ENCODE measurements at places on chromosomes 16 and 17.

- DNase-seq = no peak
Observed at GRCh38 chr16:77556201-77556873, 121.5 kb upstream of the ADAMTS18 start.

DNA sequence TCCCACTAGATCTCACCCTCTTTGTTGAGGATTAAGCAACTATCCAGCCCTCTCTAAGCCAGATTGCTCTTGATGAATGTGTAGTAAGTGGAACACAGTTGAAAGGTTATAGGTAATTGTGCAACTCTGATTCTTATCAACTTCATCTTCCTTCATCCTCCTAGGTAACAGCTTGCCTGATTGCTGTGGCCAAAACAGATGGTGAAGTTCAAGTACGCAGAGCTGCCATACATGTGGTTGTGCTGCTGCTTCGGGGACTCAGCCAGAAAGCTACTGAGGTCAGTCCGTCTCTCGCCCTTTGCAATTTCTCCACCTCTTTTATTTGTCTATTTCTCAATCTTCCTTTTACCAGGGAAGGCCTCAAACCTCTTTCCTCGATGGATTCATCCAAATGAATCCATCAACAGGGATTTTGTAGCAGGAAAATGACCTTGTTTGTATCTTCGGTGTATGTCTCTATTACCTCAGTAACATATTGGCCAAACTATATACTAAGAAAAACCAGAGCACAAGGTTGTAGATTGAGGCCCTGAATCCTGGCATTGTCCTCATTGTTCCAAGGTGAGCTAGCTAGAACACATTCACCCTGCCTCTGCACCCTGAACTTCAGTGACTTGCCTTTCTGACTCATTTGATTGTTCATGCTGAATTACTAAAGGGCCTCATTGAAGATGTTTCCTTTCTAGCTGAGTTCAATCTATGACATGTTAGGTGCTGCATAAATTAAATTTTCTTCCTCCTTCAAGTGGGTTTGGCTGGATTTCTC lies 65.1 kb upstream of the HAS3 start:
- DNase-seq = peak; percentile 3

- no peak for DNase-seq
Observed at GRCh38 chr16:77376358-77376757, 58.5 kb downstream of the ADAMTS18 start.

DNA sequence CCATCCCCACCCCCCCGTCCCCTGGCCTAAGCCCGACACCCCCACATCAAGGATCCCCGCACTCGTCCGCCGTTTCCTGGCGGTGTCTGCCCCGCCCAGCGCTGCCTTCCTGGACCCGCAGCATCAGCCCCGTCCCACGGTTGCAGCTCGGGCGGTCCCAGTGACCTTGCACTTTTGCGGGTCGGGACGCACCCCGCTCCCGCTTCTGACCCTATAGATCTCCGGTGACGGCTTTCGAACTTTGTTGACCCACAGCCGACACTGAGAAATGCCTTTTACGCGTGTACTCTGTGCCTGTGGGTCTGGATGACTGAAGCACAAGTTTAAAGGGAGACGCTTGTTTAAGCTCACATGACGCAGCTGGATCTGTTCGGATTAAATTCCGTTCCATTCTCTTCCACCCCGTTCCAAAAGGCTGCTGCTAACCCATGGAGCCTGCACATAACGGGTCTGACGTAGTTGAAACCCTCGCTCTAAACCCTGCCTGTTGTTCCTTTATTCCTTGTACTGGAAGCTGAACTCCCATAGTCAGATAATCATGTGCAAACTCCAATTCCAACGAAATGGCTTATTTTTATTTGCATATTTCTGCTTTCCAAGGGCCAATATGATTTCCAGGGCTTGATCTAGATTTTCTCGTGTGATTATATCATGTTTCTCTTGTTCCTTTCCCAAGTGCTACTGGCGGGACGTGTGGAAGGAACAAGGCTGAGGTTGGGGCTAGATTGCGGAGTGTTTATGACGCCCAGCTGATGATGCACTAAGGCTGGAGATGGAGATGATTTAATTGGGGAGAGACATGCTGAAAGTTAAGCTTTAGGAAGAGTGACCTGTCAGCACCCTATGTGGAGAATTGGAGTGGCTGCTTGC lies 834 bp downstream of the FLYWCH1 start:
- peak; percentile 77 for DNase-seq

- no peak for DNase-seq
Observed at GRCh38 chr16:31295206-31295605, 35.4 kb downstream of the ITGAM start.

- no peak for DNase-seq
Observed at GRCh38 chr16:69095193-69095592, 10.3 kb upstream of the HAS3 start.

- DNase-seq = no peak
Observed at GRCh38 chr17:58032691-58033415, 25.8 kb upstream of the SRSF1 start.

GRCh38 chr17:65633988-65634387 lies 72.5 kb upstream of the AXIN2 start:
- DNase-seq = no peak

GRCh38 chr17:38889745-38890409 lies 20.0 kb downstream of the LASP1 start:
- DNase-seq = no peak

- DNase-seq = no peak
Observed at GRCh38 chr17:59753522-59754467, 46.3 kb downstream of the VMP1 start.

DNA sequence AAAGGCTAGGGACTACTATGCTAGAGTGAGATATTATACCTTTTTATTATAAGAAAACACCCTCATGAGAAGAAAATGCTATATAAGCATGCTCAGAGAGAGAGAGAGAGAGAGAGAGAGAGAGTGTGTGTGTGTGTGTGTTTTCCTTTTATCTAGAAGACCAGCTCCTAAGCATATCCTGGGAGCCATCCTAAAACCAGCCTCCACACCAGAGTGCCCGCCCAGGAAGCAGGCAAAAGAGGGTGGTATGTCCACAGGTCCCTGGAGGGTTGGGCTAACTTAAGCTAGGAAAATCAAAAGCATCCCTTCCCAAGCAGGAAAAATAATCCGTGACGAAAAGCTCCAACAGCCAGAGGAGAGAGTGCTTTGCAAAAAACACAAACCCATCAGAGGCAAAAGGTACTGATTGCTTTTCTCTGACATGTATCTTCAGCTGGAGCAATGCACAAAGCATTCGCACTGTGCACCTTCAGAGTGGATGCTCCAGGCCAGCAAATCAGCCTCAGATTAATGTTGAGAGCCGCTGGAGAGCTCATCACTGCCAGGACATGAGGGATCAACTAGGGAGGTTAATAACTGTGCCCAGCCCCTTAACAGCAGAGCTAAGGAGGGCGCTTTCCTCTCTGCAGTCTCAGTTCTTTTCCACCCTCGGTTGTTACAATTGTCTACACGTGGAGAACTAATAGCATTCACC lies 125.1 kb downstream of the SLC39A11 start:
- no peak for DNase-seq

GRCh38 chr17:66959641-66960375 lies 4.7 kb upstream of the CACNG4 start:
- no peak for DNase-seq

GRCh38 chr16:74309789-74310781 lies 13.5 kb downstream of the PSMD7 start:
- DNase-seq = no peak

- DNase-seq = no peak
Observed at GRCh38 chr16:26169473-26169872, 477.7 kb downstream of the HS3ST4 start.

GRCh38 chr17:82531431-82531881 lies 11.9 kb downstream of the FOXK2 start:
- DNase-seq = no peak

DNA sequence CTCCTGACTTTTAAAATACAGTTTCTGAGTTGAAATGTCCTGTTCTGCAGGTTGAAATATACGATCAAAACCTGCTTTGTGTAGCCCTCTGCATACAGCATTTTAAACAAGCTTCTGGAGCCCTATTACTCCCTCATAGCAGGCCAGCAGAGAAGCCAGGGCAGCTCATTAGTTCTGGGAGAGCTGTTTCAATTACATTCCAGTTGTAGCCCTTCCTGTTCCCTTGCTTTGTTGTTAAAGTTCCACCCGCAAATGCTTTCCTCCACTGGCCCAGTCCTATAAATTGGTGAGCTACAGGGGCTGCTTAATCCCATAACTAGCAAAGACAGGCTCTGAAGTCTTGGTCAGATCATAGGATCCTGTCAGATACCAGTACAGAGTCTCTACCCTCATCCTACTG lies 162.5 kb downstream of the SLC39A11 start:
- no peak for DNase-seq

DNA sequence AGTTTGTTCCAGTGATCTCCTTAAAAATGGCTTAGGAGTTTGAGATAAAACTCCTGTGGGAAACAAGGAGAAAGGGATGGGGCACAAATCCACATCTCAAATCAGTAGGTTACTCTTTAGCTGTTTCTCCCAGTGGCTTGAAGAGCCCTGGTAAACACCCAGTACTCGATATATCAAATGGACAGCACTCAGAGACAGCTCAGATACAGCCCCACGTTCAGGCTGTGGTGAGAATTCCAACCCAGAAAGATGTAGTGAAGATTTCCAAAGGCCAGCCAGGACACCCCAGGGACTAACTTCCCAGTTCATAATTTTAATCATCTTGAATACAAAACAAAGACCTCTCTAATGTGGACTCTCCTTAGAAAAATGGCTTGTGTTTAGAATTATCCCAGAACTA lies 6.4 kb upstream of the VEZF1 start:
- no peak for DNase-seq

GRCh38 chr17:74467221-74467951 lies 952 bp downstream of the CD300A start:
- DNase-seq = no peak

DNA sequence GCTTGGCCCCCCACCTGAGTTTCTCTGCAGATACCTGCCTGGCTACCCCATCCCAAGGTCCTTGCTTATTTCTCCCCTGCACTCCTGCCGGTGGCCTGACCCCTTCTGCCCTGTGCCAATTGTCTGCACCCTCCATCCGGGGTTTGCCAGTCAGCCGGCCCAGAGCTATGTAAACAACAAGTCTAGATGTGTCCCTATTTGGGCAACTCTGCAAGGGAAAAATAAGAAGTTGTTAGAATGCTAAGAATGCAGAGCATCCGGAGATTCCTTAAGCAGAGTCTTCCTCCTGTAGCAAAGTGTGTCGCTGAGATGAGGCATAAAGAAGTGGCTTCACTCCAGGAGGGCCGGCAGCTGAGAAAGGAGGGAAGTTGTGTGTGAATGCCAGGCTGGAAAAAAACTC lies 46.6 kb downstream of the RGS9 start:
- no peak for DNase-seq

GRCh38 chr16:68299571-68300453 lies 10.9 kb downstream of the SLC7A6OS start:
- DNase-seq = no peak

DNA sequence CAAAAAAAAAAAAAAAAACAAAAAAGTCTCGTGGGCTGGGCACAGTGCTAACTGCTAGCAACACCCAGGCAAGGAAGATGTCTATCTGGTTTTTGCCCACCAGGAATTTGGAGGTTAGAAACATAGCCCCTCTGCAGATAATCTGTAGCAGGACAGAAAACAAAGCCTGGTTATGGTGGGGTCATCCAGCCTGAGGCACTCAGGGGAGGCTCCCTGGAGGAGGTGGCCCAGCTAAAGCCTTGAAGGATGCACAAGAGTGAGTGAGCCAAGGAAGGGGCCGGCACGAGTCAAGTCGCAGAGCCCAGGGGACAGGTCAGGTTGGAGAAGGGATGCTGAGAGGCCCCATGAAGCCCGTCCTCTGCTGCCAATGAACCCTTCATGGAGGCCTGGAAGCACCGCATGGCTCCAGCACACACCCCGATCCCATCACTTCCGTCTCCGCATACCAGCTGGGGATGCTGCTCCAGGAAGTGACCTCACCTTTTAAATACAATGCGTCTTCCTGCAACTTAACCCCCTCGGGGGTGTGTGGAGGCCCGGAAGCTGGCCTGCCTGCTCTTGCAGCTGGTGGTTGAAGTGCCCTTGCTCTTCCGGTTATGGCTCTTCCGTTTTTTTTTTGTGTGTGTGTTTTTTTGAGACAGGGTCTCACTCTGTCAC lies 86.5 kb downstream of the ENGASE start:
- DNase-seq = no peak

- DNase-seq = peak; percentile 90
Observed at GRCh38 chr17:48457080-48457836, 27.2 kb upstream of the SKAP1 start.

- DNase-seq = no peak
Observed at GRCh38 chr16:66444049-66444481, 17.0 kb downstream of the BEAN1 start.

DNA sequence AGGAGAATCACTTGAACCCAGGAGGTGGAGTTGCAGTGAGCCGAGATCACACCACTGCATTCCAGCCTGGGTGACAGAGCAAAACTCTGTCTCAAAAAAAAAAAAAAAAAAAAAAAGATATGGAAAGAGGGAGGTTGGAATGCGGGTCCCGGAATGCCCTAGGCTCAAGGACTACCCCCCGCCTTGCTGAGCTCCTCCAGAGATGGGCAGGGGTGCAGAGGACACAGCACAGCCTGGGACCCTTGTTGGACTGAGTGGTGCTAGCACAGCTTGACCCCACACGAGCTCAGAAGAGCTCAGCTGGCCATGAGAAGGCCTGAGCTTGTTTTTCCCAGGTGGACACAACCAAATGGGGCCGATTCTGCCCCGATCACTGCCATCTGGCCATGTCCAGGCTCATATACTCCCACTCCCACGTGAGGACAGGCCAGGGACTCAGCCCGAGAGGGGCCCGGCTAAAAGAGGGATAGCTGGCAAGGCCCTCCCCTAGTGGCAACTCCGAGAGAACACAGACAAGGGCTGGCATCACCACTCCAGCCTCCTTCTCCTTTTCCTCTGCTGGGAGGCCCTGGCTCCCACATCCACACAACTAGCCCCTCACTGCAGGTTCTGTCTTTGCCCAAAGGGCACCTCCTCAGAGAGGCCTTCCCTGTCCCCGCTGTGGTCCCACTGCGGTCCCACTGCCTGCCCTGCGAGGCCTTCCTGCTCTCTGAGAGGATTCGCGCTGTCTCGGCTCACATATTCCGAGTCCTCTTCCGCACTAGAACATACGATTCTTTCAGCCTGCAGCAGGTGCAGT lies 11.0 kb downstream of the SGCA start:
- no peak for DNase-seq

- DNase-seq = no peak
Observed at GRCh38 chr17:57140316-57140715, 55.3 kb downstream of the AKAP1 start.

DNA sequence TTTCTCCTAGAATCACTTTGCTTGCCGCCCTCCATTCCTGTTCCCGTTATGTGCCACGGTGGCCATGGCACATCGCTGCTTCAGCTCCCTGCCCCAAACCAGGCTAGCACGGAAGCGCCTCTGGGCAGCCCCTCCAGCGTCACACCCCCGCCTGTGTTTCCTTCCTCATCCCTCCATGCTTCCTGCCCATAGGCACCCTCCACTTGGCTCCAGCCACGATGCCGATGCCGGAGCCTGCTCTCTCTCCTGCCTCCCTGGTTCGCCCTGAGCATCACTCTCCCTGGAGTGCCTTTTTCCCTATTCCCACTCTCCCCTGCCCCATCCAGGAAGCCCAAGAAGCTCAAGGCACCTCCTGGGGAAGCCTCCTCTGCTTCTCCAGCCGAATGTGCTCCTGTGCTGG lies 3.2 kb upstream of the ARHGAP23 start:
- DNase-seq = no peak
